ENCODE measurements at places on chromosomes 1 and 21. TPM values are rescaled to one million over a fixed set of nuclear protein-coding genes. Genes with fewer than 3 reads are reported as not detected.

The KCNT2 gene
- not detected for total RNA-seq

The TEDDM1 gene
- not detected for total RNA-seq

The SGIP1 gene
- not detected for total RNA-seq

The IFI44L gene
- total RNA-seq: 1.2 TPM

The PTPN22 gene
- 73.3 TPM for total RNA-seq

The PGBD2 gene
- total RNA-seq: 5.9 TPM

The GFI1 gene
- total RNA-seq: 71.0 TPM

The SMIM12 gene
- total RNA-seq: 73.8 TPM

The DYNLT5 gene
- total RNA-seq: not detected

The ADGRB2 gene
- 0.32 TPM for total RNA-seq

The NHLH1 gene
- total RNA-seq: 0.46 TPM

The PRMT6 gene
- 26.5 TPM for total RNA-seq

The TMEM51 gene
- total RNA-seq: not detected

The ALPL gene
- not detected for total RNA-seq

The DCLRE1B gene
- total RNA-seq: 33.9 TPM

The MANEAL gene
- 5.6 TPM for total RNA-seq

The NPPA gene
- total RNA-seq: not detected

The TNFRSF18 gene
- 80.8 TPM for total RNA-seq

The TIPRL gene
- 43.4 TPM for total RNA-seq

Measured in activated CD8-positive, alpha-beta memory T cell treated with anti-CD3 and anti-CD28 coated beads for 36 hours (primary cell).